ENCODE measurements at places on chromosomes 7 and 10.

DNA sequence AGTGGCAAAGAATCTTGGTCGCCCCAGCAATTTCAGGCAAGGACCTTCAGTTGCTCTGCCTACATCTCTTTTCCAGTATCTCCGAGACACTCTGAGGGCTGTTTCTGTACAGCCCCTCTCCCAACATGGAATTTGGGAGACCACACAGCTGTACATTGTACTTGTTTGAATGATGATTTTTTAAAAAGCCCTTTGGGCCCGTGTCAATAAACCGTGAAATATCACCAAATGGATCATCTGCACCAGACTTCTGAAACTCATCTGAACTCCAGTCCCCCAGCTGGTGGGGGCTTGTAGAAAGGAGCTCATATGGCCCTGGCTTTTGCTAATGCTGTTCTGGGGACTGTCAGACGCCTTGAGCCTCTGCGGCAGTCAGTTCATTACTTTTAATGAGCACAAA, 374.9 kb downstream of the BBS9 start:
- DNase-seq, result no peak

DNA sequence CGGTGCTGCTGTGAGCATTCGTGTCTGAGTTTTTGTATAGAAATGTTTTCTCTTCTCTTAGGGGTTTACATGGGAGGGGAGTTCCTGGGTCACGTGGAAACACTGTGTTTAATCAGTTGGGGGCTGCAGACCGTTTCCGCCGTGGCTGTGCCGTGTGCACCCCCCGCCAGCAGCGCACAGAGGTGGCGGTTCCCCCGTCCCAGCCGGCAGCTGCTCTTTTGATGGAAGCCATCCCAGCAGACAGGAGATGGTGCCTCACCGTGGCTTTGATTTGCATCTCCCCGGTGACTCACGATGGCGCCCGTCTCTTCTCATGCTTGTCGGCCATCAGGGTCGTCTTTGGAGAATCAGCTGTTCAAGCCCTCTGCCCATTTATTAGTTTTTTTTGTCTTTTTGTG, 34.9 kb upstream of the FOXL3 start:
- no peak for DNase-seq

- no peak for DNase-seq
Observed at GRCh38 chr7:18087026-18087686, 59.5 kb upstream of the PRPS1L1 start.

GRCh38 chr7:78734626-78735025, 718.8 kb downstream of the MAGI2 start:
- no peak for DNase-seq

DNA sequence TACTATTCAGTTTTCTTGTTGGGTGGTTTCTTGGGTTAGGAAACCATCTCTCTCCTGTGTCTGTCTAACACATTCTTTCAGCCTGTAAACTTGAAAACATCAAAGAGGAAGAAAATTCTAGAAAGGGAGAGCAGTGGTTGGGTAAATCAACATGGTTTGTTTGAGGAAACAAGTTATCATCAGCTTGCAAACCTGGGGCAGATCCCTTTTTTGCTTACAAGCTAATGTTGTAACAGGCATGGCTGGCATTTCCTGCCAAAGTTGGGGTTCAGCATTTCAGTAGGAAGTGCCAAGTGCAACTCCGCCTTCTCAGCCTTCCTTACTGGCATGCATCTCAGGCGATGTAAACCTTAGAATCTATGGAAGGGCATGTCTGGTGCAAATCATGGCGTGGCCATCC, 112.6 kb downstream of the EEPD1 start:
- DNase-seq, result no peak

DNA sequence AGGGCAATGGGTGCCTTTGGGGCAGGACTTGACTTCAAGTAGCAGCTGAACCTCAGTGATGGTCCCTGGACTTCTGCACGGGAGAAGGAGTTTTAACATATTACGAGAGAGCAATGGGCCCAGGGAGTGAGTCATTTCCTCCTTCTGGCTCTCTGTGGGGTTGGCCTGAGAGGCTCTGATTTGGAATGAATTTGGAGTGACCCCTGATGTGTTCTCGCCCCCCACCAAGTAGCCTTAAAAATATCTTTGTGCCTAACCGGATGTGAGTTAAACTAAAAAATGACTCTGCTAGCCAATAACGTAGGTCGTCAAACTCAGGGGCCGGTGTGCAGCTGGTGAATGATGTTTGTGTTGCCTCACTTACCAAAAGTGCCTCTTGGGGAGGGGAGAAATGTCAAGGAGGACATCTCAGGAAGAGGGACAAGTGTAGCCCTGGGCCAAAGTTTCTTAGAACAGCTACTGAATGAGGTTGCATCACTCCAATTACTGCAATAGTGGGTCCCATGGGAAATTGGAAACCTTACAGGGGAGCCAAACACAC, 656.6 kb downstream of the INHBA start:
- DNase-seq, result peak; percentile 46

DNA sequence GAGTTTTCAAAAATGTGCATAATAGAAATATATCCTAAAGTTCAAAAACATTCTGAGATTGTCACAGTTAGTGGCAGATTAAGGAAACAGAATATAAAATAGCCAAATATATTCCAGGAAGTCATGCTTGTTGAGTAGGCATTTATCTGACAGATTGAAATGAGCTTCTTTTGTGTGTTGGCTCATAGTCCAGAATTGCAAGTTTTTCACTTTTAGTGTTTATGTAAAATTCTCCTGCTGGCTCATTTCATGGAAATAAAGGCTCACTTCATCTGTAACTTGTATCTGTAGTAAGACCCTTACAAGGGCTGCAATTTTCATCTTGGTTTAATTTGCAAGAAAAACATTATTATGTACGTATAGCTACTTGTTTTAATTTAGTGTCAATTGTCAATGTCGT, 93.5 kb downstream of the MCU start:
- no peak for DNase-seq

- no peak for DNase-seq
Observed at GRCh38 chr7:130890176-130891020, 156.4 kb upstream of the KLF14 start.

All from SHP77 treated with DMSO at 0.1 percent for 48 hours (cell line).